ENCODE measurements at places on chromosomes 7 and 10.
A peak's percentile ranks its signal among the peaks of the same experiment; 100 is the strongest.

GRCh38 chr10:9244864-9245263, 1190.4 kb downstream of the GATA3 start:
- DNase-seq: no peak

GRCh38 chr7:121081327-121081936, 92.9 kb downstream of the CPED1 start:
- DNase-seq: no peak

GRCh38 chr7:66039094-66039670, 36.4 kb upstream of the ASL start:
- no peak for DNase-seq

GRCh38 chr10:69640196-69640980, 10.3 kb downstream of the FAM241B start:
- DNase-seq: no peak

GRCh38 chr10:104350127-104350635, 3.5 kb upstream of the CFAP58 start:
- DNase-seq: no peak

GRCh38 chr10:121497513-121498470, 100.5 kb downstream of the FGFR2 start:
- no peak for DNase-seq

GRCh38 chr7:101159696-101160674, 5.4 kb downstream of the VGF start:
- DNase-seq: no peak

GRCh38 chr10:61271127-61271780, 181.9 kb downstream of the TMEM26 start:
- DNase-seq: no peak

GRCh38 chr10:114375047-114375446, 29.3 kb downstream of the AFAP1L2 start:
- DNase-seq: no peak

- no peak for DNase-seq
Measured at GRCh38 chr10:50972591-50972990, 87.2 kb upstream of the A1CF start.

GRCh38 chr7:118142012-118142411, 42.0 kb upstream of the LSM8 start:
- no peak for DNase-seq

DNA sequence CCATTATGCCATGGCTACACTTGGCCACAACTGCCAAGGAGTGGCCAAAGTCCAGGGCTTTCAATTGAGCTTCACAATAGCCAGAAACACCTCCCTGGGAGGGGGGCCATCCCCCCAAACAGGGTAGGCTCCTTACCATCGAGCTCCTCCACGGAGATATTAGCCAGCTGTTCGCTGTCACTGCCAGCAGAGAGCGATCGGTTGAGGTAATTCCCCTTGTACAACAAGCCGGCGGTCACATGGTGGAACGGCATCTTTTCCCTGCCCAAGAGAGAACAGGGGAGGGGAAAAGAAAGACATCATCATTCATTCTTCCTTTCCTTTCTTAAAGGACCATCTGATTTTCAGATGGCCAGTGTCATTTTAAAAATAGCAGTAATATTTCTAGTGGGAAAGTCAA, 133.6 kb downstream of the CALN1 start:
- DNase-seq: no peak

GRCh38 chr10:124447751-124448466, 1.9 kb downstream of the NKX1-2 start:
- DNase-seq: no peak

GRCh38 chr10:61148451-61148850, 204.5 kb upstream of the RHOBTB1 start:
- no peak for DNase-seq

DNA sequence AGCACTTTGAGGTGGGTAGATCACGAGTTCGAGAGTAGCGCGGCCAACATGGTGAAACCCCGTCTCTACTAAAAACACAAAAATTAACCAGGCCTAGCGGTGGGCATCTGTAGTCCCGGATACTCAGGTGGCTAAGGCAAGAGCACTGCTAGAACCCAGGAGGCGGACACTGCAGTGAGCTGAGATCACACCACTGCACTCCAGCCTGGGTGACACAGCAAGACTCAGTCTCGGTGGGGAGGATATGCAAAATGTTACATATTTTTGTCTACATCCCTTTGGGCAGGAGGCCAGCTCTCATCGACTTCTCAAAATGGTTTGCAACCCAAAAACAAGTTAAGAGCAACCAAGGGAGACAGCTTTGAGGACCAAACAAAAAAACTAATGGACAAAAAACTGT, 8.2 kb downstream of the ATE1 start:
- no peak for DNase-seq

GRCh38 chr7:70047891-70048448, 449.7 kb downstream of the AUTS2 start:
- no peak for DNase-seq

DNA sequence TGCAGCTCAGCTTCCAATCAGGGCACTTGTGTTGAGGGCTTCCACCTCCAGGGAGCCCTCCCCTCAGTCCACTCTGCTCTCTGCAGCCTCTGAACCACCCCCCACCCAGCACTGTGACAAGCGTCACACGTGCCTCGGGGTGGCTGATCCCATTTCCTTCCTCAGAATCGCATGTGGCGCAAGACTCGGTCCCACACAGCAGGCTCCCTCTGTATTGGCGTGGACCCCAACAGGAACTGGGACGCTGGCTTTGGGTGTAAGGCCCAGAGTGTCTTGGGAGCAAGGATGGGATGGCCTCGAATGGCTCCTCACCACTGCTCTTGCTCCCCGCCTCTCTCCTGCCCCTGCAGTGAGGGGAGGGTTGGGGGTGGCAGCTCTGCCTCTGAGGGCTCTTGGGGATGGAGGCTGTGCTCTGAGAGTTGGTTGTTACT, 4.1 kb downstream of the CPA1 start:
- DNase-seq: no peak

DNA sequence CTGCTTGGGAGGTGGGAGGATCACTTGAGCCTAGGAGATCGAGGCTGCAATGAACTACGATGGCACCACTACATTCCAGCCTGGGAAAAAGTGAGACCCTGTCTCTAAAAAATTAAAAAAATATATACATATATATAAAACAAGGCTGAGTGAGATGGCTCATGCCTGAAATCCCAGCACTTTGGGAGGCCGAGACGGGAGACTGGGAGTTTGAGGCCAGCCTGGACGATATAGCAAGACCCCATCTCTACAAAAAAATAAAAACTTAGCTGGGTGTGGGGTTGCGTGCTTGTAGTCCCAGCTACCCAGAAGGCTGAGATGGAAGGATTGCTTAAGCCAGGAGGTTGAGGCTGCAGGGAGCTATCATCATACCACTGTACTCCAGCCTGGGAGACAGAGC, 87.6 kb downstream of the CARD11 start:
- DNase-seq: no peak

GRCh38 chr10:109149666-109150350, 773.5 kb downstream of the XPNPEP1 start:
- DNase-seq: no peak

GRCh38 chr7:117163101-117163500, 159.8 kb downstream of the WNT2 start:
- no peak for DNase-seq

DNA sequence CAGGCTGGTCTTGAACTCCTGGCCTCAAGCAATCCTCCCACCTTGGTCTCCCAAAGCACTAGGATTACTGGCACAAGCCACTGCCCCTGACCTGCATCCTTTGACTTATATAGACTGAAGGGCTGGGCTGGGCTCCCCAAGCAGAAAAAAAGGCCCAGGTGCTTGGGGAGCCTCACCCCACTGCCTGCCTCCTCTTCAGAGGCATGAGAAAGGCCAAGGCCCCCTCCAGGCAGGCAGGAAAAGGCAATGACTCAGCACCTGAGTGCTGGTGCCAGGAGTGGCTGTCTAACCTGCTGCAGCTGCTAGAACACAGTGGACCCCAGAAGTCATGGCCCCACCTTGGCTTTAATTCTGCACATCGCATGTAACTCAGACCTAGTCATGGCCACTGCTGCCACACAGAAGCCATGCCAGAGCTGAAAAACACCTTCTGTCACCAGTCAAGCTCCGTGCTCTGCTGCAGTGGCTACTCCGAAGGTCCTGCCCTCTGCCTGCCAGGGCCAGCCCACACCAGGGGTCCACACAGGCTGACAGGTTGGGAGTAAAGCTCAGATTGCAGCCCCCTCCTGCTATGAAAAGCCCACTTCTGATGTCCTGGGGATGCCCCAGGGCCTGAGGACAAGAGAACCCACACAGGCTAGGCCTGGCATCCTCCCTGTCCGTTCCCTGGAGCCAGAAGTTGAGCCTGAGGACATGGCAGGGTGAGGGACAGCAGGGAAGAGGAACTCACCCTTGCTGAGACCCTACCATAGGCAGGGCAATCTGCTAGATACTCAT, 48.5 kb downstream of the GRID1 start:
- DNase-seq: no peak

DNA sequence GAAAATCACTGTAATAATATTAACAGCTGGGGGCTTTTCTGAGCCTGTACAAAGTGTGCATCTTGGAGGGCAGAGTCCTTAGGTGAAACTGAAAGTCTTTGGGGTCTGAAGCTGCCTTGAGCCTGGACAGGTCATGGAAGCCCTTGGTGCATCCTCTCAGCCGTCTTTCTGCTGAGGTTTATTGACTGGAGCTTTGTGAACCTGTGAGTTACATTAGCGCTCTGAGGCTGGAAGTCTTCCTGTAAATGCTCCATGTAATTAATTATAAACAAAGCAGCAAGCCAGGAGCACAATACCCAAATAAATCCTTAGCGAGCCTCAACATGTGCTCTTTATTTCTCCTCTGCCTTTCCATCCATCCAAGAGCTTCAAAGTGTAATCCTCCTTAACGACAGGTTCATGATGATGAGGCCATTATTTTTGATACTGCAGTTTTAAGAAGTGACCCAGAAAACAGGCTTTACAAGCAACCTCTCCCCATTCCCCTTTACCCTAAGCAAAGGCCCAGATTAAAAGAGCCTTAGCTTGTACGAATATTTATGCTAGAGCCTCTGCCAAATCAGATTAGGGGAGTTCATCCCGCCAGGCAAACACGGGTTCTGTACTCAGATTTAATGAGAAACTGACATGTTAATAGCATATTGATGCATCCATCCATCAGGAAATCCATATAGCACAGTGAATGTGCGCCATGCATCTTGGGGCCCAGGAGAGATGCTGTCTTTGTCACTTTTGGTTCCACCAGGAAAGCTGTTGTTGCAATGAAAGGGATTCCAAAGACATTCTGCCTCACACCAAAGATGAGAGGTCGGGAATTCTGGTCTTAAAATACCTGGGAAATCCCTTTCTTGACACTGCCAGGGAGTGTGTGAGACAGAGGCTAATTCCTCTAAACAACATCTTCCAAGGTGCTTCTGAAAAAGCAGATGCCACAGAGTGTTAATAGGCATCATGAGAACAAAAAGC, 118.1 kb downstream of the ANLN start:
- DNase-seq: no peak

DNA sequence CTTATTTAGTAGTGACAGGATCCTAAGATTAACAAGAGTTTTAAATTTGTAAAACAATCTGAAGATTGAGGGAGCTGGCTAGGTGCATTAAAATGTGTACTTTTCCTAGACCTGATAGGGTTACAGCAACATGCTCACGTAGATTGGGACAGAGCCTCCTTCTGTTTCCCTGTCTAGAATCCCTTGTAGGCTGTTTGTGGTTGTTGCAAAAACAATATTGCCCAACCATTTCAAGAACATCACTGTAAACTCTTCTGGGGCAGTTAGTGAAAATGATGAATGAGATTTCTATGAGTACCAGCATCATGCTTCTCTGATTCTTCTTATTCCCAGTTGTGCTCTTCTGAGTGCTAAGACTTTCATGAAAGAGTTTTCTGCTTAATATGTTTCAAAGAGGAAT, 14.7 kb upstream of the CPED1 start:
- DNase-seq: no peak

GRCh38 chr10:101062232-101063049, 652 bp downstream of the KAZALD1 start:
- peak; percentile 66 for DNase-seq

DNA sequence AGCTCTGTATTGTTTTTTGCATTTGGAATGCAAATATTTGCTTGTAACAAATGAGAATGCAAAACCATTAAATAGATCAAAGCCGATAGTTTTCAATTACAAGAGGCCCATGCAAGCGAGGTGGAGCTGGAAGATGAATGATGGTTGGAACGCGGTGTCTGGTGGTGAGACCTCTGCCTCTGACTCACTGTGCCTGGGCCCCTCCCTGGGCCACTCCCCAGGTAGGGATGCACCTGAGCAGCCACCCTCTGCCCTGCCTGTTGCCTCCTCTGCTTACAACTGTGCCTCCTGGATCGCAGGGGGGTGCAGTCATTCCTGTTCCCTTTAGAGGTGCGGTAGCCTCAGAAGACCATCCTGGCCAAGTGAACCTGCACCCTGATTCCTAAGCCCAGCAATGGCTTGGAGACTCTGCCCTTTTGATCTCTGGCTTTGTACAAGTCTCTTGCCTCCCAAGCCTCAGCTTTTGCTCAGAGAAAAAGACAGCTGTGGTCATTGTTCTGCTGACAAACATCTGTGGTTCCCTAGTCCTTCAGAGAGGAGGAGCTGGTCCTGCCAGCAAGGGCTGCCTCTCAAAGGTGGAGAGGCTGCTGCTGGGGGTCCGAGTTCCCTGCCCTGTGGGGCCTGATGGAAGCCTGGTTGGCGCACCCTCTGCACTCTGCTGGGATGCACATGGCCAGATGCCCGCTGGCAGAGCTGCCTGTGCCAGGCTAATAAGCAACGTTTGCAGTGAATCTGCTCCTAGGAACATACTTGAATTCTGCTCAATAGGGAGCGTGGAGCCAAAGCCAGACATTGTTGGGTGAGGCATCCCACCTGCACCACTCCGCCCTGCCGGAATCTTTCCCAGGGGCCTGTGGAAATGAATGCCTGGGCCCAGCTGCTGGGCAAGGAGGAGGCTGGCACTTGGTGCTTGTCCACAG, 126.3 kb upstream of the TCERG1L start:
- no peak for DNase-seq

DNA sequence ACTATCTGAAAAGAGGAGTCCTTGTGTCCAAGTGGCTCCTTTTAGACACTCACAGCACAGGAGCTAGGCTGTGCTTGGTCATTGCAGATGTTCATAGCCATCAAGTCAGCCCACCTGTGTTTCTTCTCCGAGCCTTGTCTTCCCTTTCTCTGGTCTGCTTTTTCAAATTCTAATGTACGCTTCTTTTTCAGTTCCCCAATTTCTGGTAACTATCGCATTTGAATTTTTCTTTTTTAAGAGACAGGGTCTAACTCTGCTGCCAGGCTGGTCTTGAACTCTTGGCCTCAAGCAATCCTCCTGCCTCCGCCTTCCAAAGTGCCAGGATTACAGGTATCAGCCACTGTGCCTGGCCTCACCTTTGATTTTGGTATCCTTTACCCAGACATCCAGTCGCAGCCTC, 18.9 kb downstream of the APBB1IP start:
- no peak for DNase-seq
